Progenitor cell of endocrine pancreas (in vitro differentiated cells): ENCODE measurements at places on chromosomes 1 and 21. TPM values are rescaled to one million over a fixed set of nuclear protein-coding genes. Genes with fewer than 3 reads are reported as not detected.

DNA sequence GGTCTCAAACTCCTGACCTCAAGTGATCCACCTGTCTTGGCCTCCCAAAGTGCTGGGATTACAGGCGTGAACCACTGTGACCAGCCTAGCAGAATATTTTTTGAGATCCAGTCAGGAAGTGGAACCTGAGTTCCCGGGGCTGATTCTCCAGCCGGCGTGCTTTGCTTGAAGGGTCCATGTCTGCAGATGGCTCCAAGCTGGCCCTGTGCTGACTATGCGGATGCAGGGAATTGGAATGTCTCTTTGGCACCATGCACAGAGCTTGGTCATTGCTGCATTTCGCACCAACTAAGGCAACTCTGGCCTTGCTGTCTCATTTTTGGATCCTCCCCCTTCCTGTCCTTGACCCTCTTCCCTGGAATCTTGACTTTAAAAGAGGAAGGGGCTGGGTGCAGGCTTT lies 28.1 kb downstream of the ARHGEF10L start:
- DNase-seq = no peak

DNA sequence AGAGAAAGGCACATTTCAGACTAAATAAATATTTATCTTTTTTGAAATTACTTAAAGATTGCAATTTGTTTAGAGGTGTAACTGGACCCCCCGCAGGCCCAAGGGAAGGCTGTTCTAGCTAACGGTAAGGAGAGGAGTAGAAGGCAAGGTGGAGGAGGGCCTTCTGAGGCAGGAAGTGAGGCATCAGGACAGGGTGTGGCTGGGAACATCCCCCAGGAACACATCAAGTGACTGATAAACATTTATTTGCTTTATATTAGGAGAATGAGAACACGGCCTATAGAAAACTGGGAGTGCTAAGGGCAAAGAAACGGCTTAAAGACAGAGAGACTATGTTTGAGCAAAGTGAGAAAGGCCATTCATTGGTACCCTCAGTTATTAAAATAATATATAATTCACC lies 23.2 kb downstream of the HIVEP3 start:
- DNase-seq = no peak

Gene BMP8A
- total RNA-seq = 0.67 and 0.71 TPM in 2 replicates

GRCh38 chr1:231242516-231243198 lies 1.6 kb downstream of the GNPAT start:
- DNase-seq = no peak

DNA sequence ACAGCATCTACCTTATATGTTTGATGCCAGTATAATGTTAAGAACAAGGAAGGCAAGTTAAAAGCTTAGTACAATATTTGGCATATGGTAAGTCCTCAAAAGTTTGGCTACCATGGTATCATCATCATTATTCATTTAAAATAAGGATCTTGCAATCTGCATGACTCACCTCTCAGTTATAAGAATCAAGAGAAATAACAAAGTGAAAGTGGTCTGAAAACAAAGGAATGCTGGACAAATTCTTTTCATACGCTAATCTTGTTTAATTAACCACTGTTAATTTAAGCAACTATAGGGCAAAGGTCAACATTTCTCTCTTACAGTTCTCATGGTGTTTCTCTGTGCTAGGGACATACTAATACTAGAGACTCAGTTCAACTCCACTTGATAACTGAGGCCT lies 13.0 kb upstream of the CLDN19 start:
- no peak for DNase-seq

Gene SCCPDH
- 41.3 and 43.3 TPM in 2 replicates for total RNA-seq

GRCh38 chr1:209324901-209325871 lies 258.3 kb upstream of the CAMK1G start:
- no peak for DNase-seq

DNA sequence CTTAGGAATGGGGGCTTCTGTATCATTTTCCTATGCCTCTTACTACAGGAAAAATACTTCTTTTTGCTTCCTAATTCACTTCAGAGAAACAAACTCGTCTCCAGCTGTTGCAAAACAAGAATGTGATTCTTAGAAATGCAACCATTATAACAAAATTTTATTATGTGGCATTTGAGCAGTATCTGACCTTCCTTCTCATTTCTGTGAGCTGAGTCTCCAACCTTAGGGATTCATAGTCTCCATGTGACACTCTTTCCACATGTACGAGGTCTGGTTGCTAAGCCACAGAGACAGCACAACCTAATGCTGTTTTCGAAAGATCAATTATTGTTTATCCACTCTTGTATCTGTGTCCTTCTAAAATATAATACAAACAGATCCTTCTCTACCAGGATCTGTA lies 75.3 kb upstream of the RGS4 start:
- no peak for DNase-seq

Gene OPTC
- not detected in 2 replicates for total RNA-seq

GRCh38 chr1:114100148-114100547 lies 53.5 kb downstream of the SYT6 start:
- DNase-seq = no peak

- no peak for DNase-seq
Observed at GRCh38 chr1:111515291-111516004, 12.0 kb upstream of the ADORA3 start.

GRCh38 chr1:182185842-182186756 lies 124.6 kb upstream of the ZNF648 start:
- no peak for DNase-seq

DNA sequence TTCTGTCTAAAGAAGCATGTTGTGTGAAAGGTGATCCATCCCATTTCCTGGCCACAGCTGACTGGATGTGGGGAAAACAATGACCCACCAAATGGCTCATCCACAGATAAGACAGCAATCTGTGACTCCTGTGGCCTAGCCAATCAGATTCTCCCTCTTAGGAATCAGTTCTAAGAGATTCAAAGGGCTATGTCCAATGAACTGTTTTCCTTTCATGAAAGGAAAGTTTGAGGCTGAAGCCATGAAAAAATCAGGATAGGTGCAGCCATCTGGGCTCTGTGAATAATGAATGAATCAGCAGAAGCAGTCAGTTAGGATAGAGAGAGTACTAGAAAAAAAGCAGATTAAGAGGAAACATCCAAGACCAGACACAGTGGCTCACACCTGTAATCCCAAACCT lies 164.7 kb downstream of the NRIP1 start:
- DNase-seq = no peak

DNA sequence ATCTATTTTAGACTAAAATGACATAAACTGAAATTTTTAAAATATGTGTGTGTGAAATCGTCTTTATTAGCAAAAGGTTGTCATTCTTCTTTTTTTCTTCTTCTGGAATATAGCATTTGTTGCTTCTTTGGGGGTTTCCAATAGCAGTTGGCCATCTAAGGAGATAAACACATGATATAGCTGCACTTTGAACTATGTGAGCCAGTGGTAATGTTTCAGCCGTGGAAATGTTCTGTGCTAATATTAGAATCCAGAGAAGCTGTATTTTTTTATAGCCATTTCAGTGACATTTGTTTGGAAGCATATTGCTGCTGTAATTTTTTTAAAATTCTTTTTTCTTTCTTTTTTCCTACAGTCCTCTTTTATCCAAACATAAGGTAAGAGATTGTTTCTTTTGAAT lies 75.1 kb downstream of the CNST start:
- DNase-seq = no peak

Gene MPC2
- 81.3 and 90.2 TPM in 2 replicates for total RNA-seq

- peak; percentile 60 for DNase-seq
Observed at GRCh38 chr1:53681977-53682685, 56.8 kb downstream of the GLIS1 start.

GRCh38 chr1:220825819-220826551 lies 39.3 kb downstream of the MTARC1 start:
- no peak for DNase-seq

Gene SLC22A15
- total RNA-seq = 4.6 and 5.3 TPM in 2 replicates

GRCh38 chr21:33760641-33761440 lies 118.5 kb downstream of the ITSN1 start:
- DNase-seq = no peak

Gene TNFAIP8L2
- total RNA-seq = not detected in 2 replicates

GRCh38 chr1:170321113-170321512 lies 175.4 kb downstream of the NTMT2 start:
- DNase-seq = no peak

Gene PADI2
- 0.50 and 0.87 TPM in 2 replicates for total RNA-seq

- DNase-seq = no peak
Observed at GRCh38 chr1:44061857-44062256, 30.6 kb upstream of the SLC6A9 start.

DNA sequence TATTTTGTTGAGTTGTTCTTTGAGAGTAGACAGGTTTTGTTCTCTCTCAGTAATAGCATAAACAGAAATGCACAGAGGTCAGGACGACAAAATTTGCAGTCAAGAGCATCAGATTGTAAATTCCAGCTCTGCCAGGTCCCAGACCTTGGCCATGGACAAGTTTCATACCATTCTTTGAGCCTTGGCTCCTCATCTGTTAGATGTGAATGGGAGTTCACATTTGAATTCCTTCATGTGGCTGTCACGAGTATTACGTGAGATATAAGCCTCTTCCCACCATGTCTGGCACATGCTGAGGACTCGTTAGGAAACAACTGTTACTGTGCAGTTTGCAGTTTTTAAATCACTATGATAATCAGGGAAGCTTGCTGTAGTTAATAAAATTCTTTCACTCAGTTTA lies 93.2 kb upstream of the KCTD3 start:
- DNase-seq = no peak

Gene LHX8
- total RNA-seq = 0.22 TPM in 1 of 2 replicates, not detected in the other

DNA sequence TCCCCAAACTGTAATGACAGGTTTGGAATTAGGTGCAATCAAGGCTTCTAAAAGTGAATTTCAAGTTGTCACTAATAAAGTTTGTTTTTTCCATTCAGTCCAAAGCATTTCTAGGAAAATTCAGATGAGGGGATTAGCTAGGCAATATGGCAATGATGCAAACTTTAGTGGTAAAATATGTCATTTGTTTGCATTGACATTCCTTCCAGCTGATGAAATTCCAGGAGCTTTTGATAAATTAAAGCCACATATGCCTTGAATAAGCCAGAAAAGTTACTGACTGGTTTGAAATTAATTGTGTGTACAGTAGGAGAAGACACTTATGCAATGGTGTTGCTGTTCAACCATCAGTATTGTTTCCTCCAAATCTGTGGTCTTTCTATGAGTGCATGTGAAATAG lies 57.8 kb downstream of the MROH9 start:
- no peak for DNase-seq

Gene AADACL3
- not detected in 2 replicates for total RNA-seq

GRCh38 chr21:36657999-36658398 lies 40.9 kb upstream of the SIM2 start:
- DNase-seq = no peak

- no peak for DNase-seq
Observed at GRCh38 chr1:54342288-54342687, 63.9 kb downstream of the SSBP3 start.

GRCh38 chr1:183543619-183544204 lies 46.5 kb downstream of the NCF2 start:
- DNase-seq = no peak

Gene CAPN9
- 6.4 and 8.7 TPM in 2 replicates for total RNA-seq

DNA sequence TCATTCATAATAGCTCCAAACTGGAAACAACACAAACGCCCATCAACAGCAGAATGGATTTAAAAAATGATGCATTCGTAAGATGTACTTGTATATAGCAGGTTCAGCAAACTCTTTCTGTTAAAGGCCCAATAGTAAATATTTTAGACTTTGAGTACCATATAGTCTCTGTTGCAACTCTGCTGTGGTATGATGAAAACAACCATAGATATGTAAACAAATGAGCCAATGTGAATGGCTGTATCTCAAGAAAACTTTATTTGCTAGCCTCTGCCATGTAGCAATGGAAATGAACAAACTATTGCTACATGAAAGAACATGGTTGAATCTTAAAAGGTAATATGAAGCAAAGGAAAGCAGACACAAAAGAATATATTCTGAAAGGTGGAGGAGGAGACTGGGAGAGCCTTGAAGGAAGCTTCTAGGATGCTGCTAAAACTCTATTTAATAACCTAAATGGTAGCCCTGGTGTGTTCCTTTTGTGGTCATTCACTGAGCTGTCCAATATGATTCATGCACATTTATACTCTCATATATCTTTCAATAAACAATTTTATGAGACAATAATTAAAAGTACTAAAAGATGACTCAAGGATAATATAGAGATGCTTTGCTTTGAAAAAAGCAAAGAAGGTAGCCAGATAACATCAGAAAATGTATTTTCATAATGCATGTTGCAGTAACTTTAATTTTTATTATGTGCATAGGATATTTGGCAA lies 29.1 kb upstream of the FMO3 start:
- DNase-seq = no peak

Gene NID1
- 21.0 and 24.4 TPM in 2 replicates for total RNA-seq

- no peak for DNase-seq
Observed at GRCh38 chr1:157274698-157275534, 136.7 kb upstream of the ETV3 start.

DNA sequence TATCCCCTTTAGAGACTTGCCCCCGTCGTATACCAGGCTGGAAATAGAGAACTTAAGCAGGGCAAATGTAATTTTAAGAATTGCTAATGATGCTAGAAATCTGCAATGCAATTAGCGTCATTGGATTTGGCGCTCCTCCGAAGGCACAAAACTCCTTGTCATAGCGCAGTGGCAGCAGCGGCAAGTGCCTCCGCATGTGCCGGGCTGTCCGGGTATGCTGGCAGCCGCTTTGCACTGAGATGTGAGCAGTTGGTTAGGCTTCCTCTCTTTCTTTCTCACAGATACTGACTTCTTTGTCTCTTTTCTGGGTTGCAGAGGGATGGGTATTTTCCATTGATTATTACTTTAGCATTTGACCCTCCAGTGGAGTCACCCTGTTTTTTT lies 193.4 kb upstream of the LMO4 start:
- DNase-seq = no peak

Gene LY9
- not detected in 2 replicates for total RNA-seq

DNA sequence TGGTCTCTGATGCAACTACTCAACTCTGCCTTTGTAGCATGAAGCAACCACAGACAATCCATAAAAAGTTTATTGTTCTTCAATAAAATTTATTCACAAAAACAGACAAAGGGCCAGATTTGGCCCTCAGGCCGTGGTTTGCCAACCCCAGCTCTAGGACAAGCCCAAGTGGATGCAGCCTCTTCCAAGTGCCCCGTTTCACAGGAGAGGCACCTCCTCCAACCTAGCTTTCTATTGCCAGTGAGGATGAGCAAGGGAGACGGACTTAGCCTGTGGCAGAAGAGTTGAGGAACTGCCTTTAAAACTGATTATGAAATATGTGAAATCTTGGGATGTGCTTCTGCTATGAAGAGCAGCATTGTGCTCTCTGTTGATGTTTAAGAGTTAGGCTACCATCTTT lies 105.4 kb downstream of the PSMG1 start:
- DNase-seq = no peak

Gene CSF3R
- total RNA-seq = 4.2 and 5.5 TPM in 2 replicates

DNA sequence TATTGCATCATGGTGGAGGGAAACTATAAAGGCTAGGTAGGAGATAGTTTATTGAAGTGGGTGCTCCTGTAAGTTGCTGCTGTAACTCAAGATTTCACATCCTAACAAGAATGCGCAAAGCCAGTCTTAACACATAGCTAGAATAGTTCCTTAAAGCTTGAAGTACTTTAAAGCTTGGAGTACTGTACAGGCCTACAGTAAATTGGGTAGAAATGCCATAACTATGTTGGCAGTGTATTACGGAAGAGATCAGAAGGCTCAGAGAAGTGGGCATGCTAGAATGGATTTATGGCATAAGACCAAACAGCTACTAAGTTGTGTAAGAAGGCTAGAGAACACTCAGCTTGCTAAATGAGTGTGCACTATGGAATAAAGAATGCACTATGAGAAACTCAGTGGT lies 44.5 kb downstream of the DMRTA2 start:
- no peak for DNase-seq

Gene VWA5B1
- total RNA-seq = 0.19 and 0.24 TPM in 2 replicates

GRCh38 chr1:109823543-109824348 lies 60.0 kb upstream of the EPS8L3 start:
- DNase-seq = no peak

GRCh38 chr1:198258491-198258890 lies 101.7 kb downstream of the NEK7 start:
- no peak for DNase-seq

GRCh38 chr1:66671455-66671854 lies 80.8 kb upstream of the DYNLT5 start:
- no peak for DNase-seq
